Transverse colon (tissue), 4 donors: ENCODE measurements at places on chromosomes 12 and 14. TPM values are rescaled to one million over a fixed set of nuclear protein-coding genes. Genes with fewer than 3 reads are reported as not detected.

- DNase-seq = no peak
These were observed 645.6 kb upstream of the TMEM132C start for GRCh38 chr12:127621366-127621765.

DNA sequence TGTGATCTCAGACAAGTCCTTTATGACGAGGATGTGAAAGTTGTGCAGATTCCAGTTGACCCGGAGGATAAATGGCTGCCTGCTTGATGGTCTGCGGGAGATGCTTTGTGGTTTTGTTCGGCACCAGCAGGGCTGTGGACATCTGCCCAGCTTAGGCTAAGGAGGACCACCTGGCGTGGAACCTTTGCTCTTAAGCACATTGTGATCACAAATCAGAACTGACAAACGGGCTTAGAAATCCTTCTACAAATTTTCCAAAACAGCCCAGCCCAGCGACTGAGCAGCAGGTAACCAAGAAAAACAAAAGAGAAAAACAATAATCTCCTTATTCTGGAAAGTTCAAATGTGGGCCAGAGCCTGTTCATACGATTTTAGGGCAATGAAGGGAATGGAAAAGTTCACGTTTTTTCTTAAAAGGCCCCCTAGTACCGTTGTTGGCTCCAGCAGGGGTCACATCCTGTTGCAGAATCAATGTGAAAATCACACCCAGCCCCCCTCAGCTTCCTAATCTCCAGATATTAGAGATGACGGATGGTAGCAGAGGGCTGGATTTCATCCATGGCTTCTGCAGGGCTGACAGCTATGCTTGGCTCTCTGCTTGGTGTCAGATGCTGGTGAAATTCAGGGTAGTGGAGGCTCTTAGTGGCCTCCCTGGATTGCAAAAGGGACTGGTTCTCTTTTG, 81.1 kb upstream of the RFLNA start:
- no peak for DNase-seq

DNA sequence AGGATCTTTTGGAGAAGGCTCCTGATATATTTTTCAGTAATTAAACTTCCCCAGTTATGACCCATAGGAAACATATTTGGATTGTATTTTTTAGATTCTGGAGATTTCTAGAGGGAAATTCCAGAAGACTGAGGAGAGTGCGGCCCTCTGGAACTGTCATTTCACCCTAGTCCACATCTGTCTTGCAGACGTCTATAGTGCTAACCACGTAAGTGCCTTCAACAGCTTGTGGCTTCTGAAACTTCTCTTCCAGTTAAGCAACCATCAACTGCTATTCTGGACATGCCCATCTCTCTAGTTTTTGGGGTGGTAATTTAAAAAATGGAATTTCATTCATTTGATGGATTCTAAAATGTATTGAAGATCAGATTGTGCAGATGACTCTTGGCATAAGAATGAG, 1098.8 kb downstream of the TMEM121 start:
- no peak for DNase-seq

VASH1 gene
- total RNA-seq = 1.9 TPM
